ENCODE measurements at places on chromosomes 11 and 22.

GRCh38 chr11:70470127-70470526 is 71.8 kb downstream of the CTTN start:
- DNase-seq, result no peak

GRCh38 chr11:103596315-103596714 is 440.1 kb upstream of the DDI1 start:
- DNase-seq, result no peak

GRCh38 chr22:38935023-38935422 is 22.4 kb upstream of the APOBEC3A start:
- DNase-seq, result no peak

DNA sequence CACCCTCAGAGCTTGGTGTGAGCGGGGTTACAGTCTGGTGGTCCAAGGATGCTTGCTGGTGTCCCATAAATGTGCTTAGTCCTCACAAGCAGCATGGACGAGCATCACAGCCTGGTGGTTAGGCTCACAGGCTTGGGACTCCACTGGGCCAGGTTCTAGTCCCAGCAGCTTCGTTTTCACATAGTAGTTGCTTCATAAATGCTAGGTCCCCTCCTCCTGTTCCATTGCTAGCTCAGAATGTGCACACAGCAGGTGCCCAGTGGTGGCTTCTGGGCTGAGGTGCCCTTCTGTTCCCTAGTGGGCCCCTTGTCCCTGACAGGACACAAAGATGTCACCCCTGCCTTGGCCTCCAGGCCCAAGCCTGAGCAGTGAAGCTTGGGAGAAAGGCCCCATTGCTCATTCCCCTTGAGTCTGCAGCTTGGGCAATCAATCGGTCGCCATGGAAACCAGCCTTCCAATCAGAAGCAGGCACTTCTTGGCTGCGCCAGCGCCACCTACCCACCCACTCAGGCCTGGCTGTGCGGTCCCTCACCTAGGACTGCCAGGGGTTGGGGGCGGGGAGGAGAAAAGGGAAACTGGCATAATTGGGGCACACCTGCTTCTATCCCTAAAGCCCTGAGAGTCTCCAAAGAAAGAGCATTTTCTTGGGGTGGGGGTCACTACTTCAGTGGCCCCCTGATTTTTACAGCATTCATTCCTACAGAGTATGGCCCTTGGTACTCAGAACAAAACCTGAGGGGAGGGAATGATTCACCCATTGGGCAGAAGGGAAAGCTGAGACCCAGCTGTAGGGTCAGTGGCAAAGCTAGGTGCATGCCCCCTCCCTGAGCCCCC is 48.1 kb downstream of the CYTH4 start:
- DNase-seq, result no peak

DNA sequence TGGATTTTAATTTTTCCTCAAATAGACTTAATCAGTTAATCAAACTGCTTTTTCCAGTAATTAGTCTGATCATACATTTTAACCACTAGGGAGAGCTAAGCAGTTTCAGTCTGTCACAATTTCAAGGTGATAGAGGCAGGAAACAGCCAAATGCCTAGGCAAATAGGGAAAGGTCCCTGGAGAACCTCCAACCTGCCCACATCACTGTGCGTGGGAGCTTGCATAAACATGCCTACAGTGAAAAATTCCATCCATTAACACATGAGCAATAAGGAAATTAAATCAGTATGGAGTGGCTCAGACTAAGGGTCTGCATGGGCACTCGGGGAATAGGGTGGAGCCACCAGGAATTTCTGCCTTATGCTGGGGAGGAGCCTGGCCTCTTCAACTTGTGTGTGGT is 74.6 kb downstream of the AASDHPPT start:
- no peak for DNase-seq

- no peak for DNase-seq
These were observed 64.3 kb downstream of the CYB5R2 start for GRCh38 chr11:7609015-7609414.

- DNase-seq, result no peak
These were observed 64.2 kb downstream of the KREMEN1 start for GRCh38 chr22:29136782-29137700.

DNA sequence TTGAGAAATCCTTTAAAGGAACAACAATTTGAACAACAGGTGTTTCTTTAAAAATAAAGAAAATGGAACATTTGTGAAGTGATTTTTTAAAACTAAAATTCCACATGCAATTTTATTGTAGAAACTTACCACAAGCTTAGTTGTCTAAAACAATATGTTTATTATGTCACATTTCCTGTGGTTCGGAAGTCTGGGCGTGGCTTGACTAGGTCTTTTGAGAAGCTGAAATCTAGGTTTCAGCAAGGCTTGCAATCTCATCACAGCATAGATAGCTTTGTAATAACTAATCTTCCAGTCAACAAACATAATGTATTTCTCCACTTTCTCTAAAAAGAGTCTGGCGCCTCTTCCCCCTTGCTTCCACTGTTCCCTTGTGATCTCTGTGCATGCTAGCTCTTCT is 27.0 kb downstream of the MS4A6A start:
- DNase-seq, result no peak

- no peak for DNase-seq
These were observed 87.2 kb upstream of the HTATIP2 start for GRCh38 chr11:20275987-20276965.

All from stimulated activated CD8-positive, alpha-beta memory T cell treated with anti-CD3 and anti-CD28 coated beads, Interleukin-2, amount 100 ng/mL, for 1 hour (primary cell).